WTC11 (cell line): ENCODE measurements at places on chromosomes 2 and 18. TPM values are rescaled to one million over a fixed set of nuclear protein-coding genes. Genes with fewer than 3 reads are reported as not detected.
A peak's percentile ranks its signal among the peaks of the same experiment; 100 is the strongest.

GRCh38 chr2:159635006-159635789 lies 18.9 kb upstream of the BAZ2B start:
- no peak for DNase-seq

The EVX2 gene
- 0.05 TPM in 1 of 3 replicates, not detected in the others for total RNA-seq

DNA sequence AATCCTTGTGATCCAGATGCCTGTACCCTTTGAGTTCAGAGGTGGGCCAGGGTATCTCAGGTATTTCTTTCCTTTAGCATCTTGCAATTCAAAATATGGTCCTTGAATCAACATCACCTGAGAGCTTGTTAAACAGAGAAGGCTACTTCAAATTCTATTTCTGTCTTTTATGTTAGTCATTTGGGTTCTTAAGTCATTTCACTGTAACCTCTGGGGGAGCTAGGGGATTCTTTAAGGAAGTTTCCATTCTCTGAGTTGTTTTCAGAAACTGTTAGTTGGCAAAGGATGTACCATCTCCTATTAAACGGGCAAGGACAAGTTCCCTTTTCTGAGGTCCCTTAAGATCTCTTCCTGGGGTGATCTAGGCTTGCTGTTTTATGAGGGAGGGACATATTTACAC lies 16.6 kb downstream of the CFLAR start:
- no peak for DNase-seq

DNA sequence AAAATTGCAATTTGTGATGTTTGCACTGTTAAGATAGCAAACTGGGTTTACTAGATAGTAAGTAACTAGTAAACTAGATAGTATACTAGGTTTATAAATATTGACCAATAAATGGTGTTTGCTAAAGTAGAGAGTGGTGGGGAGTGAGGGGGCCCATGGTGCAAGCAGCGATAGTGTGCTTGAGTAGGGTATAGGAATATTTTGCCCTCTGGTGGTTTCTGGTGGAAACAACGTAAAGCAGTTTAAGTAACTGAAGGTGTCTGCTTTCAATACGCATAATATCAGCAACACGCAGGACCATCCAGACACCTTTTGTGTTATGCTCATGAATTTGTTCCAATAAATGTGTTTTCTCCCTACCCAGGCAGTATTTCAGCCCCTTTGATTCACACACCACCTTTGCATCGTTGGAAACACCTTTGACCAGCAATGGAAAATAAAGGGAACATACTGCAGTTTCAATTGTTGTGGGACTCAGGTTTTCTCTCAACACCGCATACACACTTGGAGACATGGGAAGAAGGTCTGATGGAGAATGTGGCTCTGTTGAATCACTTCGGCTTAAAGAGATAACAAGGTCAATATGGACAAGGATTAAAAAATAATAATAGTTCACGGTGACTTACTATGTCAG lies 16.7 kb upstream of the STAT1 start:
- DNase-seq: peak; percentile 18

DNA sequence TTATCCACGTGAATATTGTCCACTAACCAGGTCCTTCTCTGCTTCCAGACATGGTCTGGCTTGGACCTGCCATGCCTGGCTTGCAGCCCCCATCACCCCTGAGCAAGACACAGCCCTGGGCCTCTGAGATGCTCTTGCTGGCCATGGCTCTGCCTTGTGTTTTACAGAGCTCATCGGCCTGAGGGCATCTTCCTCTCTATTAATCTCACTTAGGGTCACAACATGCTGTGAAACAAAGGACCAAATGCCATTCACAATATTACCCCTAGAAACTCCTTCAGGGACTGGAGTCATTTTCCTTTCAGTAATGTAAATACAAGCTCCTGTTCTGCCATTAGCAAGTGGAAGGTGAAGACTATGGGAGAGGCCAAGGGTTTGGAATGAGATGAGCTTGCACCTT lies 6.8 kb upstream of the TPO start:
- DNase-seq: no peak

The CRYBA2 gene
- total RNA-seq: not detected in 3 replicates

DNA sequence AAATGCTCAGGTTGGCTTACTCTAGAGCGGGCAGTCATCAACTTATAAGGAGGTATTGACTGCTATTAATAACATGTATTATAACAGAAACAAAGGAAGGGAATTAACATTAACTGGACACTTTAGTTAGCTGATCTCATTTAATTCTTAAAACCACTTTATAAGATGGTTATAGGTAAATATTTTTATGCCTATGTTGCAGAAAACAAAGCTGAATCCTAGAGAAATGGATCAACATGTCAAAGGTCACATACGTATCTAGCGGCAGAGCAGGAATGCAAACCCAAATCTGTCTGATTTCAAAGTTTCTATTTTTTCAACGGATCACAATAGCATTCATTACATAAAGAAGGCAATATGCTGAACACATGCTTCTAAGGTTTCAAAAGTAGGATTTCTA lies 200.0 kb downstream of the PDE1A start:
- no peak for DNase-seq

DNA sequence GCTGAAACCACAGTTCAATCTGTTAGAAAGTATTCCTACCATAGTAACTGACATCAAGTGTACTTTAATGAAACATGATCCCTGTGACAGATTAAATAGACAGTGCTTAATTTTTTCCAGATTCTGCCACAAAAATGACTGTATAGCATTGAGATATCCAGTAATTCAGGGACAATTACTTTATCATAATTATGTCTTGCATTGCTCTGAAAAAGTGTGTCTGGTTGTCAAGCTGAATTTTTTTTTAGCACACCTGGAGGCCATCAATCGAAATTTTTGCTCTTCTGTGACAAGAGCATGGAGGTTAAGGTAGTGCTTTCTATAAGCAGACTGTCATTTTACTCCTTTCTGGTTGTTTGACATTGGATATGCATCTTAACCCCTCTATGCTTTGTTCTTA lies 1083.8 kb upstream of the NRXN1 start:
- no peak for DNase-seq

GRCh38 chr2:48328159-48328809 lies 201.7 kb upstream of the STON1 start:
- no peak for DNase-seq

The AMER3 gene
- 0.05 to 0.13 TPM (median 0.09 TPM) in 3 replicates for total RNA-seq

DNA sequence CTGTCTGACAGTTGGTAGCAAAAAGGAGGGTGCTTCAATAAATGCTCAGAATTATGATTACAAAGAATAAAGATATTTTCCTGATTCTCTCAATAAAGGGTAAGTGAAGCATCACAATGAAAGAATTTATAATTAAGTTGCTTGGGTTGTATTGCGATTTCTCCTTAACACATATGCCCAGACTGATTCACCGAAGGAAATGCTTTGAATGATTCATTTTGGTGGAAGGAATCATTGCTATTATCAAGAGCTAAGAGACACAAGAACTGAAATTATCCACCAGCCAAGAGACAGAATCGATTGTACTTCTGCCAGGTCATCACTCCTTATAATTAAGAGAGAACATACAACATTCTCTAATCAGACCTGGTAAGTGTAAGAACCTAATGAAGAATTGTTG lies 301.4 kb downstream of the NR4A2 start:
- DNase-seq: no peak

The CCDC74B gene
- total RNA-seq: 2.8 to 5.4 TPM (median 3.4 TPM) in 3 replicates

DNA sequence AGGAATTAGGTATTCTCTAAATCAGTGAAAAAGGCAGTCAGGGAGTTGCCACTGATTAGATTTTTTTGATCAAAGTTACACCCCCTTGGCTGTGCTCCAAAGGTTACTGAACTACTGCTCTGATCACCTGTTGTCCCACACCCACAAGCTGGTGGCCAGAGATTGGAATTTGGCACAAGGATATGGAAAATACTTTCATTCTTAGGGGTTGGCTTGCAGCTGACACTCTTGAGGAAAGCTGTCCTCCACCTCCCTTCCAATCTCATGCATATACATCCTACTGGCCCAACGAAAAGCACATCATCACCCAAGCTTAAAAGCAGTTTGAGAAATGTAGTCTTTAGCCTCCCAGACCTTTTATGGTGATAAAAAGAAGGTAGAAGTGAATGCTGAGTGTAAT lies 329.5 kb upstream of the CHAC2 start:
- no peak for DNase-seq

GRCh38 chr2:112185131-112185530 lies 46.9 kb downstream of the FBLN7 start:
- no peak for DNase-seq

The NDC80 gene
- total RNA-seq: 36.6 to 43.0 TPM (median 36.9 TPM) in 3 replicates

DNA sequence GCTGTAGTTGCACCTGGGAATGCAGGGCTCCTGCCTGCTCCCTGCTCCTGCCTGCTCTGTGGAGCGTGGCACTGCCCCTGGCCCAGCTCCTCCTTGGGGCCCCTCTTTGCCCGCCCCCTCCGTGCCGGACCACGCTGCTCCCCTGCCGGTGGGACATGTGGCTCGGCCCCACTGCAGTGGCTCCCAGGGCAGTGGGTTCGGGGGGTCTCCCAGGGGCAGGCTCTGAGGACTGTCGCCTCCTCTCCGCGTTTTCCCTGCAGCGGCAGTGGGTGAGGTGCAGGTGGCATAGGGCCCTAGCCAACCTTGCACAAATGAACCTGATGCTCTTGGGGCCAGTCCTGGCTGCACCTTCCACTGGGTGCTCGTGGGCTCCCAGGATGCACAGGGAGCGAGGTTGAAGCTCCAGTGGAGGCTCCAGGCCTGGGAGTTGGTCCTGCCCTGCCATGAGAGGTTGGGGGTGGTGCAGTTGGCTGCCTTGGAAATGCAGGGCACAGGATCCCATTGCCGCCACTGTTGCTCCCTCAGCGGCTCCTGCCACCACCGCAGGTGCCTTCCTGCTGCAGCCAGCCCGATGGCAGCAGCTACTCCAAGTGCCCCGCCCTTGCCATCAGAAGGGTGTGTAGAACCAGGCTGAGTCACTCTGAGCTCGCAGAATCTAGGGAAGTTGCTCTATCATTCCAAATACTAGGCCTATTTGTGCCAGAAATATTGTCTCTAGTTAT lies 313.1 kb upstream of the SYT4 start:
- DNase-seq: no peak
